Left ventricle myocardium inferior (tissue), 1 donor: ENCODE measurements at places on chromosomes 4 and X.
A peak's percentile ranks its signal among the peaks of the same experiment; 100 is the strongest.

DNA sequence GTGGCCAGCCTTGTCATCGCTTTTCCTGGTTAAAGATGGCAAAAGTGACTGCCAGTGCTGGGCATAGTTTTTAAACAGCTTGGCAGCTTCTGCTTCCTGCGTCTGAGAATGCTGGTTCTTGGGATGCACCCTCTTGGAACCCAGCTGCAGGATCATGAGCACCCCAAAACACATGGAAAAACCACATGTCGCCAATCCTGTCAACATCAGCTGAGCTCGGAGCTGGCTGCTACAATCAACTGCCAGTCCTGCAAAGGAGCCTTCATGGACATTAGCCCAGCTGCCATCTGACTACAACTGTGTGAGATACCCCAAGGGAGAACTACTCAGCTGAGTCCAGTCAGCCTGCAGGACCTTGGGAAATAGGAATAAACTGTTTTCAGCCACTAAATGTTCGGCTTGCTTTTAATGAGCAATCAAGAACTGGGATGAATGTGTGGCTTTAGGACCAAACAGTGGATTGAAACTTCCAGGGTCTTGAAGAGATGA is 31.0 kb downstream of the OSTC start:
- no peaks in the 10 kb centered on the region for H3K27me3 ChIP-seq
- H3K4me3 ChIP-seq = no peak overlapping the region
- DNase-seq = no peak
- H3K36me3 ChIP-seq = peaks cover 6% of the 10 kb centered on the region
- no peak overlapping the region for H3K27ac ChIP-seq

DNA sequence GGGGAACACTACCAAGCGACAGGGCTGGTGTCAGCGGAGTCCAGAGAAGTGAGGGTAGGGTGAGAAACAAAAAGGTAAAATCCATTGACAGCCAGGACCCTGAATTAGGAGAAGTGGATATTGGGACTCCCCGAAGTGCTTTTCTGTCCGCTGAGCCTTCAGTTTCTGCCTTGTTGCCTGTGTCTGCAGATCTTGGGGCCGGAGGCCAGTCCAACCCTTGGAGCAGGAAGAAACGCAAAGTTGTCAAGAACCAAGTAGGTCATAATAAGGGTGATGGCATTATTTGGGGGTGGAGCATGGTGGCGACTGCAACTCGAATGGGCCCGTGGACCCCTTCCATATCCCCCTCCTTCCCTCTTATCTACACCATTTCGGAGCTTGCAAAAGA is 1.0 kb downstream of the ARMCX1 start:
- peaks cover 5% of the 10 kb centered on the region for H3K4me1 ChIP-seq
- no peak for DNase-seq
- peak overlapping the region; percentile 74 for H3K4me3 ChIP-seq
- H3K36me3 ChIP-seq = peaks cover 7% of the 10 kb centered on the region
- peak overlapping the region; percentile 87 for H3K27ac ChIP-seq
- H3K27me3 ChIP-seq = no peaks in the 10 kb centered on the region

DNA sequence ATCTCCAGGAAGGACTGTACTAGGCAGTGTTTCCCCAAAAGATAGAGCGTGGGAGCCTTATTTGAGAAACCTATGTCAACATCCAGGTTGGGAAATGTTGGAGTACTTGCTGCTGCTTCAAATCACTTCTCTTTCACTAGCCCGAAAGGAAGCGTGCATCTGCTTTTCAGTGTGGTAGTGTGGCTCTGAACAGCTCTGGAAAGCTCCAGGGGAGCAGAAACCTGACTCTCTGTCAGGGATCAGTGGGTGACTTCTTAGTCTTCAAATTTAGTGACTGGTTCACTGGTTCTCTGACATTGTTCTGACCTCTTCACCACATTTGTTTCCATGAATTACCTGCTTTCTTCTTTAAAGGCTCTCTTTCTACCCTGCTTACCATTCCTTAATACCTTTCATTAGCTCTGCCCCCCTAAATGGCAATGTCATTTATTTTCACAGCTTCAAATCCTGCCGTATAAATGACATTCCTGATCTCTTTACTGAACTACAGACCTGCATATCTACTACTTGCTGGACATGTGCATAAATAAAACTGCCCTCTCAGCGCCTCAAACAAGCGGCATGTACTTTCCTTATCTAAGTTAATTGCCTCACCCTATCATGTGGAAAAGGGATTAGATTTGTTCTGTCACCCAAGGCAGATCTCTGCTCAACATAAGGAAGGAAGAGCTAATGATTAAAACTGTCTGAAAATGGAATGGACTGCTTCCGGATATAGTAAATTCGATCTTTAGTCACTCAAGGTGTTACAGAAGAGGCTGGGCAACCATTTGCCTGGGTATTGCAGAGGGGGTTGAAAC is 37.0 kb downstream of the DLG3 start:
- H3K4me1 ChIP-seq = peaks cover 46% of the 10 kb centered on the region
- no peaks in the 10 kb centered on the region for H3K36me3 ChIP-seq
- no peaks in the 10 kb centered on the region for H3K27me3 ChIP-seq
- peak overlapping the region; percentile 87 for H3K27ac ChIP-seq

DNA sequence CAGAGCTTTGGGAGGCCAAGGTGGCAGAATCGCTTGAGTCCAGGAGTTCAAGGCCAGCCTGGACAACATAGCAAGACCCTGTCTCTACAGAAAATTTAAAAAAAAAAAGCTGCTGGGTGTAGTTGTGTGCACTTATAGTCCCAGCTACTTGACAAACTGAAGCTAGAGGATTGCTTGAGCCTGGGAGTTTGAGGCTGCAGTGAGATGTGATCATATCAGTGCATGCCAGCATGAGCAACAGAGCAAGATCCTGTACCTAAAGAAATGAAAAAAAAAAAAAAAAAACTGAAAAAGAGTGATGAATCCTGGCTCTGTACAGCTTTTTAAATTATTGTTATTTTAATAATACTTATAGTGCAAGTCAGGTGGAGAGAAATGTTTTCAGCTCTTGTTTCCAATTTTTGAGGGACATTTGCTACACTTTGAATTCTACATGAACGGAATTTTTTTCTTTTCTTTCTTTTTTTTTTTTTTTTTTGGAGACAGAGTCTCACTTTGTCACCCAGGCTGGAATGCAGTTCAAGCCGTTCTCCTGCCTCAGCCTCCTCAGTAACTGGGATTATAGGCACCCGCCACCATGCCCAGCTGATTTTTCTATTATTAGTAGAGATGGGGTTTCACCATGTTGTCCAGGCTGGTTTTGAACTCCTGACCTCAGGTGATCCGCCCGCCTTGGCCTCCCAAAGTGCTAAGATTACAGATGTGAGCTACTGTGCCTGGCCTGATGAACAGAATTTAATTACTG is 215.6 kb downstream of the FSTL5 start:
- H3K27ac ChIP-seq = no peak overlapping the region
- no peaks in the 10 kb centered on the region for H3K27me3 ChIP-seq
- no peaks in the 10 kb centered on the region for H3K36me3 ChIP-seq
- H3K4me1 ChIP-seq = no peaks in the 10 kb centered on the region

- no peak overlapping the region for H3K4me3 ChIP-seq
- no peak for DNase-seq
- H3K27me3 ChIP-seq = peaks cover 67% of the 10 kb centered on the region
- no peak overlapping the region for H3K27ac ChIP-seq
- H3K4me1 ChIP-seq = no peaks in the 10 kb centered on the region
These were observed 6.9 kb downstream of the GPR50 start for GRCh38 chrX:151183233-151183753.
